ENCODE measurements at places on chromosomes 13 and 19. TPM values are rescaled to one million over a fixed set of nuclear protein-coding genes. Genes with fewer than 3 reads are reported as not detected.

- DNase-seq: peak; percentile 77
Measured at GRCh38 chr13:110914331-110915056, 375 bp downstream of the ANKRD10 start.

GRCh38 chr19:29565171-29565570 lies 39.4 kb downstream of the VSTM2B start:
- DNase-seq: no peak

The PSG2 gene
- not detected for total RNA-seq

- DNase-seq: no peak
Measured at GRCh38 chr19:4531562-4532165, 3.4 kb downstream of the PLIN5 start.

DNA sequence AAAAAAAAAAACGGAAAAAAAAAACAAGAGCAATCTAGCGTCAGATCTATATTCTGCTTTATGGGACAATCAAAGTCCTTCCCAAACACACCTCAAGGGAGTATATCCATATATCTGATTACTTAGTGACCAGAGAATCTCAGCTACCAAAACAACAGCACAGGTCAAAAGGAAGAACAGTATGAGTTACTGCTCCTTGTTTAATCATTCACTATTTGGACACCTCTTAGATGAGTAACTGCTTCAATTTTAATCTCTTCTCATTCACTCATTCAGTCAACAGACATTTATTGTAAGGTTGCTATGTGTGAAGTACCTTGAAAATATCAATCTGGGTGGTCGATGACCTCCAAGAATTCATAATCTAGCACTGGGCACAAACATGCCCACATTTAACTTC lies 193.2 kb downstream of the IRS2 start:
- DNase-seq: no peak

DNA sequence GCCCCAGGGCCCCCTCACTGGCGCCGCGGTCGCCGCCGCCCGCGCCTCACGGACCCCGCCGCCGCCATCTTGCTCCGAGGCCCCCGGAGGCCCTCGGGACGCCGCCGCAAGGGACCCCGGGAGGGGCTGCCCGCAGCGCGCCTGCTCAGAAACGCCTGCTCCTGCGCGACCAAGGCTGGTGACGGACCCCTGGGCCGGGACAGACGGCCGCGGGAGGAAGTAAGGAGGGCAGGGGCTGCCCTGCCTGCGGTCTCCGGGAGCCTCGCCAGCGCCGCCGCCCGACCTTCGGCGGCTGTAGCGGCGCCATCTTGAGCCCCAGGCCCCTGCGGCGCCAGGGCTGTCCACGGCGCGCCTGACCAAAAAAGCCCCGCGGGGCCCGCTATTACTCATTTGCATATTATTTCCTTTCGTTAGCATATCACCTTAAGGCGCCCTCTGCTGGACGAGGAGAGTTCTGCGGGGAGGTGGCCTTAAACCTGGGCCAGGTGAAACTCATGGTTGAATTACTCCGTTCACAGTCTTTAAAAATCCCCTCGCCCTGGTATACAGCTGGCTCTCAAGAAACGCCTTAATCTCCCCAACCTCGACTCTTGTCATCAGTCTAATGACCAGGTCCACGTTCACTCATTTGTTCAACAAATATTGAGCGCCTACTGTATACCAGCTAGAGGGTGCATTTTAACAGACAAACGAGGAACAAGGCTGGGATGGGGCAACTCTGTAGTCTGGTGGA lies at the start of gene REXO1:
REXO1 (minus strand) TSS at position 85 of the 733 bp plus-strand sequence. CDS start 125 bp downstream, outside the sequence.
- DNase-seq: peak; percentile 84

GRCh38 chr19:53388904-53389303 lies 6.0 kb upstream of the ZNF765 start:
- DNase-seq: no peak

DNA sequence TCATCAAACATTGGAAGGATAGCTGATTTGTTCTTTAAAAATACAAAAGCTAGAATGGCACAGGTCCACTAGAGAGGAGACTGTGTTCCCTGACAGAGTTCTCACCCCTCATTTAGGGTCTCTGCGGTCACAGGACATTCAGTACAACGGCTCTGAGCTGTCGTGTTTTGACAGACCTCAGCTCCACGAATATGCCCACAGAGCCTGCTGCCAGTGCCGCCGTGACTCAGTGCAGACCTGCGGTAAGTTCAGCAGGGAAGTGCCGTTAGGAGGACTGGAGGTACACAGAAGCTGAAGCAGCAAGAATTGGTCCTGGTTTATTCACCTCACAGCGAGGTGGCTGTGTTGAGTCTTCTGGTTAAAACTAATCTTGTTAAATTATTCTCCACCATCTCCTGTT lies 90.0 kb downstream of the TNFRSF19 start:
- peak; percentile 12 for DNase-seq

- no peak for DNase-seq
Measured at GRCh38 chr13:84136582-84136981, 254.3 kb upstream of the SLITRK1 start.

GRCh38 chr19:15072930-15073647 lies 8.9 kb upstream of the OR1I1 start:
- DNase-seq: no peak

GRCh38 chr19:45336696-45337251 lies 3.8 kb upstream of the KLC3 start:
- no peak for DNase-seq

GRCh38 chr19:15393963-15394362 lies 14.4 kb upstream of the AKAP8 start:
- DNase-seq: no peak
